ENCODE measurements at places on chromosomes 12 and 14.

DNA sequence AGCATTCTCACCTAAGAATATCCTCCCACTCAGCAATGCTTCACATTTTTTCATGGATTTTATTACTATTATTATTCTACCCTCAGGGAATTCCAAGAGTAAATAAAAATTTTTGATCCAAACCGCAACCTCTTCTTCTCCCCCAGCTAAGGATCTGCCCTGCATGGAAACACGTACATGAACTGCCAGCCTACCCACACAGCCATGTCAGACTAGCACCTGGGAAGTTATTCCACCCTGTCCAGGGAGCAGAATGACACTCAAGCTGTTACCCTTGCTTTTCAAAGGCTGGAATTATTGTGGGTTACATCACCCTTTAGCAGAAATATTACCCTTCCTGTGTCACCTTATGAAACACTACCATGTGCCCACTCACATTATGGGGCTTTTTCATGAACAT is 227.3 kb upstream of the USP15 start:
- no peak for DNase-seq

DNA sequence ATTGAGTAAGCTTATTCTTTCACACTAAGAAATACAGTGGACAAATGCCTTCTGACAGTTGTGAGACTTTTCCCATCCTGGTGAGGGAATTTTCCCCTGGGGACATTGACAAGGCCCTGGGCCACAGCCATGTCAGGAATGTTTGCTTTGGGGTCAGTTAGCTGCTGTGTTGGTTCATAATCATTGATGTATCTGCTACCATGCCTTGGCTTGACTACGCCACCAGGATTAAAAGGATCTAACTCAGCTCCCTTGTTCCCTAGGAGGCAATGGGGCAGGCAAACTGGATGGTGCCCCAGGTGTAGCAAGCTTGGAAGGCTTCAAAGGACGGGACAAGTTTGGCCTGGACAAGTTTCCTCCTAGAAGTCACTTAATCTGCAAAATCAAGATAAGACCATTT is 3.1 kb upstream of the CCDC88C start:
- no peak for DNase-seq

DNA sequence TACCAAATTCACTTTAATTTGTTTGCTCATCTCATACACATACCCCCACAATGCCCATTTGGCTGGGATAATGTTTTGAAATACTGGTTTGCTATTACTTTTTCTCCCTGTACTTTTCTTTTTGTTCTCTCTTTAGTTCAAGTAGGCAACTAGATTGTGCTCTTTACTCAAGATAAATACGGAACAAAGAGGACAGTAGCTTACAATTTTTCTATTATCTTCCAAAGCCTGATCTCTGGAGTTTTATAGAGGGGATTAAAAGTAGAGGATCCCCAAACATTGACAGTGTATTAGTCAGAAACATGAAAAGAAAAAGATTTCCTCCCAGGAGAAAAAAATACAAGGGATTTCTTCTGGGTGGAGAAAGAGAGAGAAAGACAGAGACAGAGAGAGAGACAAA is 102.1 kb upstream of the FSCB start:
- DNase-seq = no peak

GRCh38 chr12:15613981-15614380 is 175.2 kb downstream of the EPS8 start:
- DNase-seq = no peak

- DNase-seq = no peak
These were observed 15.1 kb upstream of the SLC38A2 start for GRCh38 chr12:46387670-46388069.

- no peak for DNase-seq
These were observed 157.0 kb downstream of the ASCL1 start for GRCh38 chr12:103114296-103115055.

GRCh38 chr14:79584679-79585078 is 626.6 kb downstream of the DIO2 start:
- DNase-seq = peak; percentile 18

GRCh38 chr14:79585845-79586244 is 625.5 kb downstream of the DIO2 start:
- DNase-seq = no peak

GRCh38 chr12:91667694-91668093 is 478.0 kb downstream of the BTG1 start:
- no peak for DNase-seq

GRCh38 chr12:75288860-75289259 is 41.3 kb downstream of the CAPS2 start:
- DNase-seq = no peak

GRCh38 chr12:131550121-131550520 is 160.8 kb upstream of the SFSWAP start:
- no peak for DNase-seq

GRCh38 chr14:51436630-51437029 is 196.6 kb downstream of the TMX1 start:
- no peak for DNase-seq

DNA sequence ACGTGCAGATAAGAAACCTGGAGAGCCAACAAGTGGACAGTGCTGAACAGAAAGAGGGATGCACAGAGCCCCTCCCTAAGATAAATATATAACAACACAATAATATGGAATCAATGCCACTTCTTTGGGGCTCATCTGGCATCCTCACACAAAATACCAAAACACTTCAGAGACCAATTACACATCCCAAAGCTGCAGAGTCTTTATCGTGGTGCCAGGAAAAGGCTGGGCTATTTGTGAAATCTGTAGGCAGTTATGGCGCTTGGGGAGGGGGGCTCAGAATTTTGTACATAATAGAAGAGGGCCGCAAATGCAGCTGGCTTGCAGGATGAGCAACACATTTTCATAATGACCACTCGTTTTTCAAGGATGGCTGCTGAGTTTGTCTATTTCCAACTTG is 160.4 kb upstream of the NOS1 start:
- DNase-seq = no peak

DNA sequence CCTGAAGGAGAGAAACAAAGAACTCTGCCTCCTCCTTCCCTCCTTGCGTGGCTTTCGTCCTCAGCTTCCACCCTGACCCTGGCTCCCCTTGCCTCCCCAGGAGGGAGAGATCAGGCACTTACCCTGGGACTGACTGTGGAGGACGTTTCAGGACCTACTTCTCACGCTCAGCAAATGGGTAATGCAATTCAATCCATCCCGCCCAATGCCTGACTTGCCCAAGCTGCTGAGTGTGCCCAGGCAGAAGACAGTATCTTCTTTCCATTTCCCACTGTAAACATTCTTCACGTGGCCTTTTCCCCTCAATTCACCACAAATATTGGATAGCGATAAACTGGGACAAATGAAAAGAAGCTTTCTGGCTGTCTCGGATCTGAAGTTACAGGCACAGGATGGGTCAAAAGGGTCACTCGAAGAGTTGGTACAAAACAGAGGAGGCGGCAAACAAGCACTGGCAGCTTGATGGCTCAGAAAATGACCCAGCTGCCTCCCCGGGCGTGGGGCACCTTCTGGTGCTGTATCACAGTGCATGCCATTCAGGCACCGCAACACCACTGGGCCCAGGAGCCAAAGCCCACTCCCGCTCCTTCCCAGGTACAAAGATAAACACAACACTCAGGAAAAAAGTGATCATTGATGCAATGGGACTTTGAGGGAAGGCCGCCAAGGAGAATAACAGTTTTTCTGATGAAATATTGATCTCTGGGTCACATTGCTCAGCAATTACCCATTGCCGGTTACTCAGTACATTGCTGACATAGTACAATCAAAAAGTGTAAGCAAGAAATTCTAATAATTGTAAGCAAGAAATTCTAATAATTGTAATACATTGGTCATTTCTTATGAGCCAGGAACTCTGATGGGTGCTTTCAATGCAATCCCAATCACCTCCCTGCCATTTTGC is 65.8 kb downstream of the TRIM9 start:
- DNase-seq = no peak

- no peak for DNase-seq
These were observed 18.5 kb upstream of the MARK3 start for GRCh38 chr14:103366741-103367140.

DNA sequence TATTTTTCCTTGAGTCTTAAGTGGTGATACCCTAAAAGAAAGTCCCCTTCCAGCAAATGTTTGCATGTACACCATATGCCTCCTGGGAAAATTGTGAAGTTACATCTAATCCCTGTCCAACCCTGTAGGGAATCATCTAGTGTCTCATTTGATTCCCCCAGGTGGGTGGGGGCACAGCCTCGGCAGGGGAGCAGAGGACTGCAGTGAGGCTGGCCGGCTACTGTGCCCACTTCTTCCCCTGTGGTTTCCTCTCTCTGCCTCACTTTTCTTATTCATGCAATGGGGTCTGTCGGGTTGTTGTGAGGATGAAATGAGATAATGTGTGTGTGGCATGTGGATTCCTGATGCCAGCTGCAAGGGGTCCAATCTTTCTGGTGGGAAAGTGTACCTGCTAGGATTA is 6.0 kb downstream of the PAPLN start:
- DNase-seq = no peak

DNA sequence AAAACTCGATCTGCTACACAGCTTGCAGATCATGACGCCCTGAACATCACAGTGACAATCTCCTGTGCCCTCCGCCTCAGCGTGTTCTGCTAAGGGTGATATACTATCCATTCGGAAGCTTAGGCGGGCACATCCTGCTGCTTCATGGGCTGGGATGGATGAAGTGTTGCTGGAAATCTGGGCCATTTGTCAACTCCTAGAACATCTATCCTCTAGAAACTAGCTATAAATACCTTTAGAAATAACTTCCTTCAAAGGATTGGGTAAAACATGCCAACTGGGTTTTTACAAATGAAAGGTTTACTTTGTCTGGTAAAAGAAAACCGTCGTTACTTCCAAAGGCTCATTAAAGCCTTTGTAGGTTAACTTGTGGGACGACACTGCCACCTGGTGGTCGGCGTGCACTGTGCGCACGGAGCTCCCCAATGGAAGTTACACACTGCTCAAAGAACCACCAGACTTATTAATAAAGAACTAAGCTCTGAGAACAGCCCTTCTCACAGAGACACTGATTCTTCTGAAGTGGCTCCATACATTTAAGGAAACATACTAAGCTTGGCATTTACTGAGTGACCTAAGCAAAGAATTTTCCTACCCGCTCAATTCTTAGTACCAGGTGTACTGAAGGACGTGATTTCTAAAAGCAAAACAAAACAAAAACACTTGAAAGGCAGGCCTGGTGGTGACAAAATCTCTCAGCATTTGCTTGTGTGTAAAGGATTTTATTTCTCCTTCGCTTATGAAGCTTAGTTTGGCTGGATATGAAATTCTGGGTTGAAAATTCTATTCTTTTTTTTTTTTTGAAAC is 21.6 kb upstream of the CACNA2D4 start:
- DNase-seq = peak; percentile 88

DNA sequence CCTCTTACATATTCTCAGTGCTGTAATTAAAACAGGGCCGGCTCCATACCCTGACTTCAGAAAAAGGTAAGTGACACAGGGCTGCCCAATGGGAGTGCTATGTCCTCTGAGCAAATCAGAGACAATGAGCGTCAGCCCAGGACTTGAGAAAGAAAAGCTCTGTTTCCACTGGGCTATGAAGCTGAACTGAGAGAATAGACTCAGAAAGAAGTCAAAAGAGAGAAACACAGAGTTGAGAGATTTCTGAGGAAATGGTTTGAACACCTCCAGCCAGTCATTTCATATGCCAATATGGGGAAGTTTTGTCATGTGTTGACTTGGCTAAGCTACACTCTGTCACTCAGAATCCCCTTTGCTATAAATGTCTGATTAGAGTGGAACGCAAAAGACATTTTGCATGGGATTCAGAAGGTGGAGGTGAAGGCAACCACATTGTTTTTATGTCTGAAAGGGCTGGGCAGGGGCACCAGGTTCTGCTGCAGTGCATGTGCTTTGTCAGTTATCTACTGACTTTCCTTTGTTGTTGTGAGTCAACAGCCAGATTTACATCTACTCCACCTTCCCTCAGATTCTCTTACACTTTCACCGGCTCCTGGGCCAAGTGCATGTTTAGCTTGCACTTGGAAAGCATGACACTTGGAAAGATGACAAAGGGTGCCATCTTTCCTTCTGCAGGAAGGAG is 313.3 kb downstream of the DUSP6 start:
- no peak for DNase-seq

- no peak for DNase-seq
These were observed 55.6 kb upstream of the PPP2R5C start for GRCh38 chr14:101705733-101706508.

- no peak for DNase-seq
These were observed 209.7 kb upstream of the NPAS3 start for GRCh38 chr14:32728976-32729375.

GRCh38 chr12:27237790-27238771 is 6.0 kb upstream of the STK38L start:
- no peak for DNase-seq

DNA sequence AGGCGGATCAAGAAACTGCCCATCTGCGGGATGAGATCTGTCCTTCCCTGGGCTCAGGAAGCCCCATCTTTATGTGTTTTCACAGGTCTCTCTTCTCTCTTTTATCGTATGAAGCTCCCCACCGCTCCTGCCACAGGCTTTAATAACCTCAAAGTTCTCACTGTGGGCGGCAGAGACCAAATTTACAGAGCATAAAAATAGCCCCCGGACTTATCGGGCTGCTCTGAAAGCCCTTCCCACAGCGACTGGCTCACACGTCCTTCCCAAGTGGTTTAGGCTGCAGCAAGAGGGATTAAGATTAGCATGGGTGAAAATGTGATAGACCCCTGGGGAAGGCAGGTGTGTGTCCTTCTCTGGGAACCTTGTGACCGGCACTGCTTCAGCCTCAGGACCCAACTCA is 47.8 kb downstream of the TESC start:
- no peak for DNase-seq

DNA sequence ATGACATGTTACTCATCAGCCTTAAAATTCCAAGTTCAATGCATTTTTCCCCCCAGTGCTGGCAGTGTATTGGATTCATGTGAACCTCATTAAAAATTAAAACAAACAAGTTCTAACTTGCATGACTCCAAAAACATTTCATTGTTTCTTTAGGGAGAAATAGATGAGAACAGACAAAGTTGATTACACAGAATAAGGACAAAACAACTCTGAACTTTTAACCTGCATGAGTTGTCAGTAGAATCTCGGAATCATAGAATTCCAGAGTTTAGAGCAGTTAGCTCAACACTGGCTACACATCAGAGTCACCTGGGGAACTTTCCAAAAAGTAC is 127.5 kb downstream of the TMX1 start:
- DNase-seq = no peak

DNA sequence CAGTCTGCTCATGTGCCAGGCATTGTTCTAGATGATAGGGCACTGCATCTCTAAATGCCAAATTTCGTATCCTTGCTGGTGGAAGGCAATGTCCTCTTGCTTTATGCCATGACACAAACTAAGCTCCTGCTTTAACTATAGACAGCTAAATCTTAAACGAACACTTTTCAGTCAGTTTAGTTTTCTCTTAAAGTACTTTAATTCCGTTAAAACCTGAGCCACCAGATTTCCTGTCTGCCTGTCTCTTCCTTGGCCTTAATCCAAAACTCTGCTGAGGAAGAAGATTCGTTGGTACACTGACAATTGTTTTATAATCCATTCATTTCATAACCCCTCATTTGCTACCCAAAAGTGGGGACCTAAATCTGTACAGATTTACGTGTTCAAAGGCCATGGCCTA is 194.4 kb upstream of the BCL2L14 start:
- DNase-seq = no peak

GRCh38 chr14:104326848-104327247 is 188.5 kb downstream of the KIF26A start:
- no peak for DNase-seq

Measured in putamen (tissue), 1 donor.